ENCODE measurements at places on chromosomes 5 and 9.

- no peak for DNase-seq
Measured at GRCh38 chr9:129615407-129616285, 5.3 kb downstream of the C9orf50 start.

DNA sequence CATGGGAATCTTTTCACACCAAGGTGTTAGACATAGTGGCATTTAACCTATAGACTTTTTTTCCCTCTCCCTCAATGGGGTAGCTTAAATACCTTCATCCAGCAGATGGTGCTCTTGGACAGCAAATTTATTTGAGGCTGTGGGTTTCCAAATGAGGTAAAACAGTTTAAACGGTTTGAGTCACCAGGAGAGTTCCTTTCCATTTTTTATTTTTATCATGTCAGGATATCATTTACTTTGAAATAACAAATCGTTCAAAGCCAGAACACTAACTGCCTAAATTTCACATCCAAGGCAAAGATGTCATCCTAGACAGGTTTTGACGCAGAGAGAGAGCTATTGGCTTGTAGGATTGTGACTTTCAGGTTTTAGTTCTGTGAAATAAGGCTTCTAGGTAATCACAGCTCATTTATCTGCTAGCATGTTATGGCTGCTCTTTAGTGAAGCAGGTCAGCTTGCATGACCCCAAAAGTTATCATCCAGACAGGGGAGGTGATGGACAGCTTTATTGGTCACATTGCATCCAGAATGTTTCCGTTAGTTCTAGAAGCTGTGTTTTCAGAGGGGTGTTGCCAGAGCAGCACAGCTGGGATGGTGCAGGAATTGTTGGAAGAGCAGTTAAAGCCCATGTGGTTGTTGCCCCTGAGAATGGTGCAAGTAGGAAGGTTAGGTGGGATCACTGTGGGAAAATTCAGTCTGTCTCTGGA lies 69.8 kb downstream of the KDM4C start:
- no peak for DNase-seq

DNA sequence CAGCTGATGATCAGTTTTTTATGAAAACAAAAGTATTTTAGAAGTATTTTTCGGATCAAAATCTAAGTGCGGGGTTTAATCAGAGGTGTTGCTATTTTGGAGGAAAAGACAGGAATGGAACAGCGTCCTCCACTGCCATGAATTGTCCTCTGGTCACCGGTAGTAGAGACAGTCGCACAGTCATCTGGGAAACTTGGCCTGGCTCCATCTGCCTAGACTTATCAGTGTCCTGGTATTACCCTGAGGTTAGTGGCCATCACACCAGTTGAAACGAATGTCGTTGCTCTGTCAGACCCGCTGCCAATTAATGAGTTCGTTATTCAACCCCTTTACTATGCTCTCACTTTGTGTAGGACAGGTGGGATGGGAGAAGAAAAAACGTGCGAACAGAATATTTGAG lies 8.2 kb downstream of the TLX3 start:
- no peak for DNase-seq

DNA sequence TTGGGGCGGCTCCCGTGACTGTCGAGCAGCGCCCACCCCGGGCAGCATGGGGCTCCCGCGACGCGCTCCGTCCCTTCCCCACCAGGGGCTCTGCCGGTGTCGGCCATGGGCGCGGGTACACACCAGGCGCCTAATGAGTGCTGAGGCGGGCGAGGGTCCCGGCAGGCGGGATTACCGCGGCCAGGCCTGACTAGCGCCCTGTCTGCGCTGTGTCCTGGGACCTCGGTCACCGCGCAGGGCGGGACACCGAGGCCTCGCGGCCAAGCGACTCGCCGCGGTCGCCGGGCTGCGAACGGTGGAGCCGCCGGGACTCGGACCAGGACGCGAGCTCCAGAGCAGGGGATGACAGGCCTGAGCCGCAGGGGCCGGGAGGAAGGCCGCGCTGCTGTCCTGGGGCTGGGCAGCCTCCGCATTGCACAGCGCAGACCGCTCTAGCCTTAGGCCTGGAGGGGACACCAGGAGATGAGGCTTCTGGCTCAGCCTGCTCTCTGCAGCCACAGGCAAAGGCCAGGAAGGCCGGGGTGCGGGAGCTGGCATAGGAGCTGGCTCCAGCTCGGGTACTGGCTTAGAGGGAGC lies 14.1 kb downstream of the LCN10 start:
- no peak for DNase-seq

DNA sequence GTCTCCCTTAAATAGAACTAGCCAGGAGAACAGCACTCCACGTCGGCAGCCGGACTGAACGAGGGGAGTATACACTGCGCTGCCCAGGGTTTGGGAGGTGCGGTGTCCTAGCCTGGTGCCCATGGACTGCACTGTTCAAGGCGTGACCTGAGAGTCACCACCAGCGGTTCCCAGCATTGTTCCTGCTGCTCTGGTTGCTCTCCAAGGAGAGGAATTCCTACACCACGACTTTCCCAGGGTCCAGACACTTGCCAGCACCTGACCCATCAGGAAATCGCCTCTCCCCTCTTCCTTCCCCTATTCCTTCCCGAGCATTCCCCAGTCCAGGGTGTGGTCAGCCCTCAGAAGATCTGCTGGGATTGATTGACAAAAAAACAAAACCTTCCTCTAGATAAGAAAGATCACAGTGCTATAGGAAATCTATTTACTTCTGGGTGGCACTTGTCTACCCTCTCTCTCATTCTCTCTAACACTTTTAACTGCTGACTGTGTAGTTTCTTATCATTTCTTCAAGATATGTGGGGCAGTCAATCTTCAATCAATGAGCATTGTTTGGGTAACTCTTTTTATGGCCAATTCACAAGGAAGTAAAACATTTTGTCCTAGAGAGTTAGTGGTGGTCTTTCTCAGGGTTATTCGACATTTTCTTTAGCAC lies 297.8 kb upstream of the ACTBL2 start:
- DNase-seq = no peak

DNA sequence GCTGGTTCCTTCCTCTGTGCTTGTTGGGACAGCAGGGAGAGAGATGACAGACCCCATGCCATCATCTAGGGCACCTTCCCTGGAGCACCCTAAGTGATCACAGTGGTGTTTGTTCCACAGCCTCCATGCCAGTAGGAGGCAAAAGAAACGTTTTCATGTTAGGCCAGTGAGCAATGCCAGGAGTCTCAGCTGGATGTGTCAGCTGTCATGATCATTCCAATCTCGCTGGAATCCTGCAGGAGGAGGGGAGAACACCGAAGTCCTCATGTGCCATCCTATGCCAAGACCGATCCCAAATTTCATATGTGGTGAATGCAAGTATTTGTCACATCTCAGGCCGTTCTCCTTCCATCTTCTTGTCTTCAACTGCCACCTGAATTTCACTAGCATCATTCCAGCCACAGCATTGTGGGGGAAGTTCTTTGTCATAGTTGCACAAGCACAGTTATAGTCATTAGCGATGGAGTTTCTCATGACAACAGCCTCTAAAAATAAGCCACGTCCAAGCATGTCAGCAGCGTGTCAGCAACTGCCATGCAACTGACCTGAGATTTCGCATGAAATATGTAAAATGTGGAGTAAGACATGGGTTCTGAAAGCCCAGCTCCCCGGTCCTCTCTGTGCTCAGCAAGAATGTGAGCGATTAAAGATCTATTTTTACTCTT lies 97.2 kb upstream of the DNAH5 start:
- DNase-seq = no peak

GRCh38 chr5:41641621-41642020 lies 131.2 kb upstream of the PLCXD3 start:
- DNase-seq = no peak

GRCh38 chr5:40738502-40738901 lies 17.3 kb downstream of the TTC33 start:
- no peak for DNase-seq

GRCh38 chr5:150734579-150735384 lies 24.0 kb downstream of the DCTN4 start:
- no peak for DNase-seq

All from omental fat pad (tissue), 4 donors.